GM23248 (cell line): ENCODE measurements at places on chromosomes 16 and 17. TPM values are rescaled to one million over a fixed set of nuclear protein-coding genes. Genes with fewer than 3 reads are reported as not detected.
A peak's percentile ranks its signal among the peaks of the same experiment; 100 is the strongest.

PKMYT1 gene
- total RNA-seq, result 11.0 and 15.6 TPM in 2 replicates

GPR142 gene
- total RNA-seq, result not detected in 2 replicates

TMEM100 gene
- 0.76 TPM in 1 of 2 replicates, not detected in the other for total RNA-seq

KRTAP4-8 gene
- total RNA-seq, result not detected in 2 replicates

SLC43A2 gene
- total RNA-seq, result 8.6 and 9.1 TPM in 2 replicates

LRRC75A gene
- total RNA-seq, result 0.13 and 0.22 TPM in 2 replicates

KDM6B gene
- total RNA-seq, result 0.76 and 1.3 TPM in 2 replicates

TBC1D3C gene
- not detected in 2 replicates for total RNA-seq

TMEM204 gene
- 40.0 and 43.1 TPM in 2 replicates for total RNA-seq

MARVELD3 gene
- not detected in 2 replicates for total RNA-seq

DNA sequence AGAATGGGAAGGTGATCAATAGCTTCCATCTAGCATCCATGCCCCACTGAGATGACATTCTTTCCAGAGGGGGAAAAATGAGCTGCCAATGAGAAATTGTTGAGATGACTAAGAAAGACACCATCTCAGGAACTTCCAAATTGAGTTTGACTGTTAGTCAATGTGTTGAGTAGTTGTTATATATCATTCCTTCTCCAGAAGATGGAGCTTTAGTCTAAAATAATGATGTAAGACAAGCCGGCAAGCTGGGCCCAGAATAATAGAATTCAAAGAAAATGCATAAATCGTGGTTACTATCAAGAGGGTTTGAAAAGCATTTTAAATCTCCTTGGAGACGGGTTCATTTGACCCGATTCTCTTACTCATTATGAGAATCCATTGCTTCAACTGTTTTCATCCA is 71.0 kb upstream of the ATF7IP2 start:
- peak; percentile 24 for DNase-seq
- no peak overlapping the region for H3K27ac ChIP-seq
- no peak overlapping the region for H3K4me3 ChIP-seq
- H3K4me1 ChIP-seq, result no peaks in the 10 kb centered on the region

DNA sequence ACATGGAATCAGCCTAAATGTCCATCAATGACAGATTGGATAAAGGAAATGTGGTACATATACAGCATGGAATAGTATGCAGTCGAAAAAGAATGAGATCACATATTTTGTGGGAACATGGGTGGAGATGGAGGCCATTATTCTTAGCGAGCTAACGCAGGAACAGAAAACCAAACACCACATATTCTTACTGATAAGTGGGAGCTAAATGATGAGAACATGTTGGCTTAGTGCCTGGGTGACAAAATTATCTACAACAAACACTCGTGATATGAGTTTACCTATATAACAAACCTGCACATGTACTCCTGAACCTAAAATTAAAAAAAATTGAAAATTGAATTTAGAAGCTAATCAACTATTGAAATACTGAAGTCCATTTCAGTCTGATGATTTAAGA is 6.1 kb downstream of the ANKS4B start:
- no peak overlapping the region for H3K27ac ChIP-seq
- DNase-seq, result no peak
- H3K4me1 ChIP-seq, result no peaks in the 10 kb centered on the region
- no peaks in the 10 kb centered on the region for H3K36me3 ChIP-seq
- 0 out of 2 replicates have a peak, but pooled peaks cover 9% of the 10 kb centered on the region for H3K27me3 ChIP-seq
- no peak overlapping the region for H3K4me3 ChIP-seq

- no peaks in the 10 kb centered on the region for H3K27me3 ChIP-seq
- peak overlapping the region; percentile 78 for H3K4me3 ChIP-seq
- 0 out of 2 replicates have a peak overlapping the region, but pooled peaks have one; percentile 5 for H3K27ac ChIP-seq
- peak; percentile 89 for DNase-seq
Observed at GRCh38 chr17:57833179-57833939, 16.5 kb downstream of the MRPS23 start.

- no peaks in the 10 kb centered on the region for H3K27me3 ChIP-seq
- no peak overlapping the region for H3K4me3 ChIP-seq
- H3K27ac ChIP-seq, result no peak overlapping the region; the same call in 1 of the 2 replicates
- no peak for DNase-seq
- H3K4me1 ChIP-seq, result peaks cover 29% of the 10 kb centered on the region
Observed at GRCh38 chr16:2364638-2365210, 24.2 kb upstream of the ABCA3 start.

GRCh38 chr17:44773140-44773539 is 14.4 kb downstream of the ADAM11 start:
- no peaks in the 10 kb centered on the region for H3K4me1 ChIP-seq
- no peaks in the 10 kb centered on the region for H3K36me3 ChIP-seq
- no peak overlapping the region for H3K4me3 ChIP-seq
- no peak overlapping the region for H3K27ac ChIP-seq

DNA sequence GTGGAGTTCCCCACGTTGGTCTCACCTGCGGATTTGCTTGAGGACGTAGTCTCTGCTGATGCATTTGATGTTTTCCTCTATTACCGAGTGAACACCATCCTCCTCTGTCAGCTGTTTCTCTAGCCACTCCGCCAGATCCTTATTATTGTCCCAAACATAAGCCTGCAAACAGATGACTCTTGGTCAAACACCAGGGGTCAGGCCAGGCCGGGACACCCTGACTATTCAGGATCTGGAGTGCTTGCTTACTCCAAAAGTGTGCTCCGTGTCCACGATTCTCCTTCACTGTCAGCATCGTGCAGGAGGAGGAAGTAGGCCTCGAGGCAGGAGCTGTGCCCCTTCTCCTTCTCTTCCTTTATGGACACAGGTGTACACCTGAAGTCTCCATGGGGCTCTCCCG is 140.2 kb downstream of the AATF start:
- H3K4me1 ChIP-seq, result no peaks in the 10 kb centered on the region
- no peak for DNase-seq
- no peak overlapping the region for H3K4me3 ChIP-seq
- no peaks in the 10 kb centered on the region; the same call in 1 of the 2 replicates for H3K36me3 ChIP-seq
- H3K27me3 ChIP-seq, result no peaks in the 10 kb centered on the region

DNA sequence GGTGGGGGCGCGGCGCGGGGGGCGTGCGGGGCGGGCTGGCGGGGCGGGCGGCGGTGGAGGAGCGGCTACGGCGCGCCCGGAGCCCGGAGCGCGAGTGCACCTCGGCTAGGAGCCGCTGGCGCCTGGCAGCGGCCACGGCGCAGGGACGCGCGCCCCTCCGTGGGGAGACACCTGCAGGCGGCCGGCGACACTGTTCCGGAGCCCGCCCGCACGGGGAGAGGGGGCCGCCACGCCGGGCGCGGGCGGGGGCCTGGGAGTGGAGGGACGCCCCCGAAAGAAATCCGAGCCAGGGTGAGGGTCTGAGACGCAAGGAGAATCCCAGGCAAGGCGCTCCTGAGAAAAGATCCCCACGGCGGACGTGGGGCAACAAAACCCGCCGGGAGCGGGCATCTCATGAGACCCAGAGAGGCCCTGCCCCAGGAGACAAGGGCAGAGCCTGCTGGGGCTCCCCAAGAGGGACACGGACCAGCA is at the start of gene GSG1L:
Gene GSG1L (minus strand): TSS at position 124 of the 471 bp plus-strand sequence. CDS start 290 bp downstream, outside the sequence.
- no peak within 1 kb of the TSS for H3K27ac ChIP-seq
- peak; percentile 12 for DNase-seq
- H3K36me3 ChIP-seq, result no peaks in the 10 kb centered on the region

DNA sequence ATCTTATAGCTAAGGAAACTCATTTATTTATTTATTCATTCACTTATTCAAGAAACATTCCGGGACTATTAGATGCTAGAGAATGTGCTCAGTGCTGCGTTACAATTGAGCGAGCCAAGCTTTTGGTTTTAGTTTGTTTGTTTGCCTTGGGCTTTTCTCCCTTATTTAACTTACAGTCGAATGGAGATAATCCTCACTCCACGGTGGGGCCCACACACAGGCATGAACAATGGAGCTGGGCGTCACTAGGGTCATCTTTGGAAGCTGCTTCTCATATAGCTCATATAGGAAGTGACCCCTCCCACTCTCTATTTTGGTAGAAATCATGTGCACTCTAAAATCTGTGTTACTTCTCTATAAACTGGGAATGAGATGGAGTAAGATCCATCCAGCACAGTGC is 210.0 kb downstream of the TMEM114 start:
- H3K27me3 ChIP-seq, result no peaks in the 10 kb centered on the region
- DNase-seq, result no peak
- no peaks in the 10 kb centered on the region for H3K36me3 ChIP-seq
- H3K27ac ChIP-seq, result no peak overlapping the region
- H3K4me1 ChIP-seq, result no peaks in the 10 kb centered on the region
- no peak overlapping the region for H3K4me3 ChIP-seq

DNA sequence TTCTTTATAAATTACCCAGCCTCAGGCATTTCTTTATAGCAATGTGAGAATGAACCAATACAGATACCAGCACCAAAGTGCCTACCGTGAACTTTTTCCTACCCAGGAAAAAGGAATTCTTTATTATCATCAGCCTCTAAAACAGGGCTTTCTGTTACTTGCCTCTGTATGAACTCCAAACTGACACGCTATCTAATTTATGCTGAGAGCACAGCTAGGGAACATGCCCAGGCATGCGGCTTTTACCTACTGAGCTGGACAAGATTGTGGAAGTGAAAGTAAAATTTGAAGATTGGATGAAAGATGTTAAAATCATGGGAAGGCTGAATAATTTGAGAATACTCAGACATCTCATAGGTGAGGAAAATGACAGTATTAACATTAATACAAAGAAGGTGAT is 24.4 kb upstream of the ADCY9 start:
- H3K27ac ChIP-seq, result no peak overlapping the region
- no peak overlapping the region for H3K4me3 ChIP-seq
- H3K4me1 ChIP-seq, result no peaks in the 10 kb centered on the region
- no peak for DNase-seq
- no peaks in the 10 kb centered on the region for H3K27me3 ChIP-seq
- no peaks in the 10 kb centered on the region for H3K36me3 ChIP-seq

DNA sequence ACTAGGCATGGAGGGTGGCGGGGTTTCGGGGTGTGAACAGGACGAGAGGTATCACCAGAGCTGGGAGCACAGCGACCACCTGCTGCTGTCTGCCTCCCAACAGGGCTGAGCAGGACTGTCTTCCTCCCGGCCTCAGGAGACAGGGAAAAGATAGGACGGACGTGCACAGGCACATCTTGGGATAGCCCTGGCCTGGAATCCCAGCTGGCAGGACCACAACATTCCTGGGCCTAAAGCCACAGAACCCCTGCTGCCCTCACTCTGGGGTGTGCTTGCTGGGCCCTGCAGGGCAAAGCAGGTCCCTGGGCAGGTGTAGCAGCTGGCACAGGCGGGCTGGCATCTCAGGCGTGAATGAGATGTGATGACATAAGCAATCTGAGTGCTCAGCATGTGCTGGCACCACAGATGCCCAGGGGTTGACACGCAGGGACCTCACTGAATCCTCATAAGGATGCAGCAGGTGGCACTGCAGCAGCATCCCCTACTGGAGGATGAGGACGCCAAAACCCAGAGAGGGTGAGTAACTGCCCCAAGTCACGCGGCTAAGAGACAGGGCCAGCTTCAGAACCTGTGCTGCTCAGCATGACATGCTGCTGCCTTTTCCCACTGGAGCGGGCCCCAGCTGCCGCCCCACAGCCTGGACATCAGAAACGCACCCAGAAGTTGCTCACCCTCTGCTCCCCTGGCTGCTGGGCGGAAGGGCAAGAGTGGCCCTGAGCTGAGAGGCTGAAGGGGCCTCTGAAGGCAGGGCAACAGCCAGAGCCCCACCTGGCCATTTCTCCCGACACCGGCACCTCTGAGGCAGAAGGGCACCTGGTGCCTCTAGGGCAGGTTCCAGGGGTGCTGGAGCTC is 7.1 kb downstream of the CORO7 start:
- no peaks in the 10 kb centered on the region; the same call in 1 of the 2 replicates for H3K36me3 ChIP-seq
- no peak overlapping the region for H3K4me3 ChIP-seq
- no peak overlapping the region for H3K27ac ChIP-seq
- DNase-seq, result peak; percentile 35
- H3K27me3 ChIP-seq, result no peaks in the 10 kb centered on the region
